ENCODE measurements at places on chromosomes 1 and 21.

- DNase-seq = peak; percentile 34
These were observed 2.4 kb downstream of the PARP1 start for GRCh38 chr1:226405411-226405988.

- DNase-seq = no peak
These were observed 207.7 kb upstream of the CAMK1G start for GRCh38 chr1:209375671-209376365.

DNA sequence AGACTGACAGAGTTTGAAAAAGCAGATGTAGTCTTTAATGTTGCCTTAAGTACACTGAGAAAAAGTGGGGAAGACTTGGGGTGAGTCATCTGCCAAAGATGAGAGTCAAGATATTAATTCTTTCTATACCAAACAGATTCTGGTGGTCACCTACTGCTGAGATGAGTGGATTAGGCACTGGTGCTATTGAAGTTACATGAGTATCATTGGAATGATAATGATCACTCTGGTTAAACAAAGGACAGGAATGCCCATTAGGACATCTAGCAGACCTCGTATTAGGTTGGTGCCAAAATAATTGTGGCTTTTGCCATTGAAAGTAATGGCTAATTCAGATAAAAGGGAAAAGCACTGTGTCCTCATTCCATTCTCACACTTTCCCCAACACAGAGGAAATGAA is 1588.9 kb downstream of the KCNT2 start:
- no peak for DNase-seq

GRCh38 chr21:45882645-45883044 is 98.9 kb upstream of the COL6A1 start:
- DNase-seq = no peak

DNA sequence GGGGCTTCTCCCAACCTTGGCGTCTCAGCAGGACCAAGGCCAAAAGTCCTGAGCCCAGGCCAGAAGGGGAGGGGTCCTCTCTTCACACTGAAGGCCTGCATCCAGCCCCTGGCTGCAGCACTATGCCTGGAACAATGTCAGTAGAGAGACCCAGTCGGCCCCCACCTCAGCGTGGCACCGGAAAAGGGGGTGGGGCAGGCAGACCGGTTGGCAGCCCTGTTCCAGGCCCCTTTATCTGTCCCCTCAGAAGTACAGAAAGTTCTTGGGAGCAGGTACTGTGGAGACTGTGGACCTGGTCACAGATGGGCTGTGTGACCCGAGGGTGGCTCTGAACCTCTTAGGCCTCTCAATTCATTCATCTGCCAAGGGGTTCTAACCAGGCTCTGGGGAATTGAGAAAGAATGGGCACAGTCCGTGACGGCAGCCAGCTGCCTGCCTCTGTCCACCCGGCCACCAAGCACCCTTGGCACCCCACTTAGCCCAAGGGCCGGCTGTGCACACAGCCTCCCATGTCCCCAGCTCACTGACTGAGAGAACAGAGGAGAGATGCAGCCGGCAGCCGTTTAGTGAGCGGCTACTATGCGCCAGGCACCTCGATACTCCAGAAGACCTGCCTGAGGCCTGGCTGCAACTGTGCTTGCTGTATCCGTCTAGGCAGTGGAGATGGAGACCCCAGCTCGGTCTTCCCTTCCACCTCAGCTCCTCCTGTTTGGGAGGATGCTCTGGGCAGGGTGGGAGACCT is 23.9 kb downstream of the RUNX3 start:
- DNase-seq = no peak

GRCh38 chr1:228317891-228318810 is 88.5 kb downstream of the TRIM11 start:
- no peak for DNase-seq

DNA sequence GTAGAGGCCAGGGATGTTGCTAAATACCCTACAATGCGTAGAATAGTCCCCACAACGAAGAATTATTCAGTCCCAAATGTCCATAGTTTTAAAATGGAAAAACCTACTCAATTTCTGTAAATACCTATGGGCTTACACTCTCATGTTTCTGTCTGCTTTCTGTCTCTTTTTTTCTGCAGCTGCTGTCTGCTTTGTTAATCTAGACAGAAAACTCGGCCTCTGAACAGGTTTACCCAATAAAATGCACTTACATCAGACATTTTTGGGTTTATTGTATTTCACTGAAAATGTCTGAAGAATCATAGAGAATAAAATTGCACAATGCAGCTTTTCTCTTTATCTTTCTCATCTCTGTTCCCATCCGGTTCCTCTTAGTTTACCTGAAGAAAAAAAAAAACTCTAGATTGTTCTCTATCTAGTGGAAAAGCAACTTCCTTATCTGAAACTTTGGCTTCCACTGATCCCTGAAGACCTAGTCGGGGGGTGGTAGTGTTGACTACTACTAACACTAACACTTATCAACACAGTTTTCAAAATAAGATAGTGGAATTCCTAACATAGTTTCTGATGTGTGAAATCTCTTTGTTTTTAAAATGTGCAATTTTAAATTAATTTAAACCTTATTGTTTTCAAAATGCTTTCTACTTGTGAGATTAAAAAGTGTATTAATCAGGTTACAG is 76.9 kb upstream of the CCDC190 start:
- DNase-seq = no peak

GRCh38 chr1:163155606-163156005 is 47.1 kb downstream of the RGS5 start:
- DNase-seq = no peak

DNA sequence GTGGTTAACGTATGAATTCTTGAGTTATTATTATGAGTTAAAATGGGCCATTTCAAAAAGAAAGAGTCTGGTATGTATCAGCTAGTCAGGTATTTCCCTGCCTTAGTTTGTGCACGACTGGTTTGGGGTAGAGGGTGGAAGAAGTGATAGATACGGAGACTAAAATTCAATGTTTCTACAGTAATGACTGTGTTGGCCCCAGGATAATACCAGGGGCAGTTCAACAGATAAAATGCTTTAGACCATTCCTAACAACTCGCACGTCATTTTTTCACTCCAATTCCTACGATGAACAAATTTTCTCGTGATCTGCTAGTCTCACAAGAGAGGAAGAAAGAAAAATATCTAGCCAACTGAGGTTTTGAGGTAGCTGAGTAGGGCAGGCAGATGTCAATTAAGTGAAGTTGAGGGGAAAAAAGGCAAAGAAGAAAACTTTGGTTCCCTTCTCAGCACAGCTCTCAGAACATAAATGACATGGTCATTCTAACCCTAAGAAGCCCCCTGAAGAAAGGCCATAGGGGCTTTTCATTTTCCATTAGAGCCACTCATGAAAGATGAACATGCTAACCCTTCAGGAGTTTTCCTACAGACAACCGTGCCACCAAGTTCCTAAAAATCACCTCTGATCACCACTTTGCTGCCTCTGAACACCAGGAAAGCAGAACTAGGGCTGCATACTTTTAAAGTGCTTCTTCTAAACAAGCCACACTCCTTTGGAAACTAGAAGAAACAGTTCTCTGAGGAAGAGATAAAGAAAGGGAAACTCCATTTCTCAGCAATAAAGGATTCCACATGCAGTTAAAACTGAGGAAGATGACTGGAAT is 5.6 kb downstream of the MCOLN2 start:
- no peak for DNase-seq

- DNase-seq = no peak
These were observed 411.4 kb upstream of the DEPDC1 start for GRCh38 chr1:68908316-68908715.

GRCh38 chr1:167747988-167748387 is 26.2 kb downstream of the MPZL1 start:
- DNase-seq = no peak

DNA sequence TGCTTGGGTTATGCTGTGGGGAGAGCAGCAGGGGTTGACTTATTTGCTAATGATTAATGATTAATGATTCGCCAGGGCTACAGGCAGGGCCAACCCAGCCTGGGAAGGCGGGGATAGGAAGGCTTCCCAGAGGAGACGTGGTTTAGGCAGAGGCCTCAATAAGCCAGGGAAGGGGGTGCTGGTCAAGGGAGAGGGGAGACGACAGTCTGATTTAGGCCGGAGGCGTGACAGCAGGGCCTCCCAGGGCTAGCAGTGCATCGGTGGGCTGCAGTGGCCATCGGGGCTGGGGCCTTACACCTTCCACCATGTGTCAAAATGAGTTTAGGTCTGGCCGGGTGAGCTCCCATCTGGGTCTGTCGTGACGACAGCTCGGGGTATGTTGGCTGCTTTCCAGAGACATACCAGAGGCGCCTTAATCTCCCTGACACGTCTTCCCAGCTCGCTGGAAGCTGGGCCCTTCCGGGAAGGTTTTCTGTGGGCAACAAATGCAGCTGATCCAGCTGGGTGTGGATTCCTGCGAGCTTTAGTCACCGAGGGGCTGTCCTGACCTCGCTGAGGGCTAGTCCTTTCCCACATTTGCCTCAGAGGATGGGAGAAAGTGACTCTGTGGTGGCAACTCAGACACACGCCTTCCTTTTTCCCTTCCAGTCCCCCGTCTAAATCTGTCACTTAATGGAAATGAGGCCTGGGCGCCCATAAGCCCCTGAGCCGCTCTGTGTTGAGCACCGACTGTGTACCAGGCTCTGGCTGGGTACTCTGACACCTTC is 3.7 kb upstream of the SLC1A7 start:
- DNase-seq = no peak

DNA sequence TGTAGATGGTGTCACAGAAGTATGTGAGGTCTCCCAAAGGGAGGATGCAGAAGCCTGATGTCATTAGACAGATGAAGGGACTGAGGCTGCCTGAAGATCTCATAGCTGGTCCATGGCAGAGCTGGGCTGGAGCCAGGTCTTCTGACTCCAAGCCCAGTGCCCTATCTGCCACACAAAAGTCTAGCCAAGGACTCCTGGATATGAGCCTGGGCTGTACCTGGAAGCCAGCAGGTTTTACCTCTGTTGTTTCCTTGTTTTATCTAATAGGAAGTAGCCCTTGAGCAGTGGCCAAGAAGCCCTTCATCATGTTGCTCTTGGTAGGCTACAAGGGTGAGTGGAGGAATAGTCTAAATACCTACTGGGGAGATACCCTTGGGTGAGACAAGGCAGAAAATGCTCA is 74.4 kb upstream of the SLC44A3 start:
- no peak for DNase-seq

DNA sequence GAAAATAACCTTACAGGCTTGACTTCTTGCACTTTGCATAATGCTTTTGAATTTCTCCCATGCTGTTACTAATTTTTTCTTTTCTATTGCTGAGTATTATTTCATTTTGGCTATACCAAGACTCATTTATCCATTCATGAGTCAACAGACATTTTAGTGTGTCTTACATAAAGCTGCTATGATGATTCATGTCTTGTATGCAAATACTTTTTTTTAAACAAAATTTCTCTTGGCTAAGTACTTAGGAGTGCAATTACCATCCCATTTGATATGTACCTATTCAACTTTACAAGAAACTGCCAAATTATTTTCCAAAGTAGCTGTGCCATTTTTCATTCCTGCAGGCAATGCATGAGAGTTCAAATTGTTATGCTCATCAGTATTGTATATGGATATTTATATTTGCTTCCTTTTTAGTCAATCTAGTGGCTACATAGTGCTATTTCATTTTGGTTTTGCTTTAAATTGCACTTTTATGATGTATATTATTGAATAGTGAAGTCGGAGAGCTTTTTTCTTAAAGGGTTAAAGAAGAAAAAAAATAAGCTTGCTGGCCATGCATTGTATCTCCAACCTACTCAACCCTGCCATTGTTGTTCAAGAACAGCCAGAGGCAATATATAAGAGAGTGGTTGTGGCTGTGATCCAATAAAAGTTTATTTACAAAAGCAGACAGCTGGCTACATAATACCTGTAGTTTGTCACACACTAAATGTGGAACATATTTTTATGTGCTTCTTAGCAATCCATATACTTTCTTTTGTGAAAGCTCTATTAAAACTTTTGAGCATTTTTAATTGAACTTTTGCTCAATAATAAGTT is 862.8 kb downstream of the KCNT2 start:
- no peak for DNase-seq

GRCh38 chr1:116255486-116256285 is 117.4 kb upstream of the ATP1A1 start:
- DNase-seq = no peak

DNA sequence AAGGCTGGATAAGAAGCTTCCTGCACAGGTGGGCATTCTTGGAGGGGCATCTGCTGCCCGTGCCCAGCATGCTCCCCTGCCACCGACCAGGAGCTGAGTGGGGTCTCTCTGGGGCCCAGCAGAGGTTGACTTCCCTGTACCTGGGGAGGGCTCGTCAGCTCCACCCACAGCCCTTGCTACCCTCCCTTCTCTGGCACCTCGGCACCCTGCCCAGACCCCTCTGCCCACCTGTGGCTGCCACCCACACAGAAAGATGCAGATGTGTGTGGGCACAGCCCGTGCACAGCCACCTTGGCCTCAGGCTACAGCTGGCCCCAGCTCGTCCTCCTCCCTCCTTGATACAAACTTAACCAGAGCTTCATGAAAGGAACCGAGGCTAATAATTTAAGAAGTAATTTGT is 241.2 kb upstream of the VAMP3 start:
- no peak for DNase-seq

DNA sequence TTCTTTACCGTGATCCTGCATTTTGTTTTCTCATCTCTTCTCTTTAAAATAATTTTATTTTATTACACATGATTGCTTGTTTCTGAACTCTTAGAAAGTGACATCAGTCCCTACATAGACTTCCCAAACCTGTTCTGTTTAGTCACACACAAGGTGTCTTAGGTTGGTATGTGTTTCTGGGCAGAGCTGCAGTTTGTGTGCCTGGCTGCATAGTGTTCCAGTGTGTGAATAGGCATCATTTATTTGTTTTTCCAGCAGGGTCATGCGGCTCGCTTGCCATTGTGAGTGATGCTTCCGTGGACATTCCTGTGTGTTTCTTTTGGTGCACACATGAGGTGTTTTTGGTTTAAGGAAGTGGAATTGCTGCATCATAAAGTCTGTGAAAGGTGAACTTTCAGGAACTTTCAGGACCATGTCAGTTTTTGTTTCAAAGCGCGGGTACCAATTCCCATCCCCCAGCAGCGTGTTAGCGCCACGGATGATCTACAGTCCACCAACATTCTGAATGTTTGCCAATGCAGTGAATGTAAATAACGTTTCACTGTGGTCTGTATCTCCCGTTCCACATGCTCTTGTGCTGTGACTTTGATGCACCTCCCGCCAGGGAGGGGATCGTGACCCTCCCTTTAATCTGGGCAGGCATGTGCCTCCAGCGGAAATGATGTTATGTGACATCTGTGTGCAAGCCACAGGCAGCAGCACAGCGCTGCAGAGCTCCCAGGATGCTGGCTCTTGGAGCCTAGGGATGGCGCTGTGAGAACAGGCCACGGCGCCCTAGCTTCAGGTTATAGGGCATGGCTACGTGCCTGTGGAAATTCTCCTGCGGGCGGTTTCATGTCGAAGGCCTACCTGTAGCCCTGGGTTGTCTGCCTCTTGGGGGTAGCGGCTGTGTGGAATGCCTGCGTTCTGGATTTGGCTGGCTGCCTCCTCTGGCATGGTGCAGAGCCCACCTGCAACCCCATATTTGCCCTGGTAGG is 144.6 kb upstream of the COL6A1 start:
- no peak for DNase-seq

GRCh38 chr1:68338081-68338480 is 105.8 kb upstream of the WLS start:
- DNase-seq = no peak

Data from CD4-positive, alpha-beta T cell treated with Interleukin-17A for 4 hours (primary cell).